T-helper 2 cell treated with Interferon-gamma antibody and Interleukin-4, amounts not matched to agents 100 ng/mL and 5 ng/mL, for 36 hours (primary cell): ENCODE measurements at places on chromosomes 6 and 20. TPM values are rescaled to one million over a fixed set of nuclear protein-coding genes. Genes with fewer than 3 reads are reported as not detected.

Gene SLCO4A1
- 57.2 and 58.0 TPM in 2 replicates for total RNA-seq

Gene C6orf15
- not detected in 2 replicates for total RNA-seq

Gene GHRH
- not detected in 2 replicates for total RNA-seq

Gene SMIM28
- not detected in 2 replicates for total RNA-seq

Gene DLL1
- 0.50 TPM in 1 of 2 replicates, not detected in the other for total RNA-seq

Gene FRS3
- total RNA-seq, result 3.8 and 6.1 TPM in 2 replicates

Gene SUMO4
- 9.6 and 10.5 TPM in 2 replicates for total RNA-seq

Gene PBOV1
- not detected in 2 replicates for total RNA-seq

Gene CYP39A1
- total RNA-seq, result not detected in 2 replicates

Gene SNAI1
- total RNA-seq, result 0.52 and 0.57 TPM in 2 replicates

Gene KIF25
- not detected in 2 replicates for total RNA-seq

Gene FAXC
- 0.23 TPM in 1 of 2 replicates, not detected in the other for total RNA-seq

Gene SLC35D3
- not detected in 2 replicates for total RNA-seq

Gene STMN3
- 25.9 and 27.3 TPM in 2 replicates for total RNA-seq

Gene RIPOR2
- total RNA-seq, result 182 and 188 TPM in 2 replicates

Gene PSORS1C2
- not detected in 2 replicates for total RNA-seq

Gene TTK
- total RNA-seq, result 31.2 and 31.6 TPM in 2 replicates

Gene CD109
- total RNA-seq, result 15.8 and 18.6 TPM in 2 replicates
